ENCODE measurements at places on chromosomes 6 and 20.

DNA sequence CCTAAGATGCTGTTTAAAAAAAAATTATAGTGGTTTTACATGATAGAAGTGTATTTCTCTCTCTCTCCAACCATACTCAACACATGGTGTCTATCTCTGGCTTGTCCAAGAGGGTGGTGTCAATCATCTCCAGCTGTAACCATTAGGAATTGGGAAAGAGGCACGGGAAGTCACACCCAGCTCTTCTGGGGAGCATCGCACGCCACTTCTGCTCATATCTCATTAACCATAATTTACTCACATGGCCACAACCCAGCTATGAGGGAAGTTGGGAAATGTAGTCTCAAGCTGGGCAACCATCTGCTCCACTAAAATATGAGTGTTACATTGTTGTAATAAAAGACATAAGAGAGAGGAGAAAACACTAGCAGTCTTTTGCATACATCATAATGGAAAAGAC lies 30.4 kb upstream of the TSHZ2 start:
- peak; percentile 89 for DNase-seq

- DNase-seq = no peak
Observed at GRCh38 chr6:144062786-144063185, 32.6 kb downstream of the SF3B5 start.

- no peak for DNase-seq
Observed at GRCh38 chr6:5230081-5230480, 30.7 kb downstream of the LYRM4 start.

DNA sequence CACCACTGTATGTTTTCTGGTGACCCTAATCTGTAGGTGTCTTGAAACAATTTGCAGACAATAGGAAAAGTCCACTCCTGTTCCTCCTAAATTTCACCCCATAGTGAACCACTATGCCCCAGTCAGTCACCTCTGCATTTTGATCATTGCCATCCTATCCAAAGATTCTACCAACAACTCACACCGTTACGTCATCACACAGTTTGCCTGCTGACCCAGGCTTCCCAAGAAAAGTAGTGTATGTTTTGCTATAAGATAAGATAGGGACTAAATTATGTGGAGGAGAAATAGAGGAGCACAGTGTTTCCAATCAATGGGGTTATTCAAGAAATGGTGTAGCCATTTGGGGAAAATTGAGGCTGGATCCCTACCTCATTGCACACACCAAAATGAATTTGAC lies 58.8 kb downstream of the GNAS start:
- no peak for DNase-seq

- no peak for DNase-seq
Observed at GRCh38 chr20:62242176-62242575, 3.9 kb downstream of the OSBPL2 start.

- no peak for DNase-seq
Observed at GRCh38 chr6:3899970-3900439, 50.8 kb downstream of the FAM50B start.

DNA sequence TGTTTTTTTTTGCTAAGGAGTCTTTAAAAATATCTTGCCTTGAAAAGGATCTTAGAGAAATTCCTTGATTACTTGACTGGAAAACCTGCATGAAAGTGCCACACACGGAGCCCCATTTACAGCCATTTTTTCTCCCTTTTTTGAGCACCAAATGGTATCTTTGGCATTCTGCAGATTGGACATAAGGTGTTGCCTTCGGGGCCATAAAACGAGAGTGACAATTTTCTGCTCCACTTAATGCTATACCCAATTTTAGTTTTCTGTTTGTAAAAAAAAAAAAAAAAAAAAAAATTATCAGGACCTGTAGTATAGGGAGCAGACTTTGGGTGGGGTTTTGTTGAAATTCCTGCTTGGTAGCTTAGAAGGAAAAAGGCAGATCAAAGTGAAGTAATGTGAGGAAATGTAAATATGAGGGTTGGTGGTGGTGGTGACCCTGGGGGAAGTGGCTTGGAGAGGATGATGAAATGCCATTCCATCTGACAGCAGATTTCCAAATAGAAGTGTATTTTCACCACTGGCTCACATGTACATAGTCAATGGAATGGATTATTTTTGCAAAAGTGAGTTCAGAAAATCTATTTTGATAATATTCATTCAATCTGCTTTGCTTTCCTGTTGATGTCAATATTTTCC lies 212.1 kb upstream of the SOX4 start:
- peak; percentile 16 for DNase-seq

DNA sequence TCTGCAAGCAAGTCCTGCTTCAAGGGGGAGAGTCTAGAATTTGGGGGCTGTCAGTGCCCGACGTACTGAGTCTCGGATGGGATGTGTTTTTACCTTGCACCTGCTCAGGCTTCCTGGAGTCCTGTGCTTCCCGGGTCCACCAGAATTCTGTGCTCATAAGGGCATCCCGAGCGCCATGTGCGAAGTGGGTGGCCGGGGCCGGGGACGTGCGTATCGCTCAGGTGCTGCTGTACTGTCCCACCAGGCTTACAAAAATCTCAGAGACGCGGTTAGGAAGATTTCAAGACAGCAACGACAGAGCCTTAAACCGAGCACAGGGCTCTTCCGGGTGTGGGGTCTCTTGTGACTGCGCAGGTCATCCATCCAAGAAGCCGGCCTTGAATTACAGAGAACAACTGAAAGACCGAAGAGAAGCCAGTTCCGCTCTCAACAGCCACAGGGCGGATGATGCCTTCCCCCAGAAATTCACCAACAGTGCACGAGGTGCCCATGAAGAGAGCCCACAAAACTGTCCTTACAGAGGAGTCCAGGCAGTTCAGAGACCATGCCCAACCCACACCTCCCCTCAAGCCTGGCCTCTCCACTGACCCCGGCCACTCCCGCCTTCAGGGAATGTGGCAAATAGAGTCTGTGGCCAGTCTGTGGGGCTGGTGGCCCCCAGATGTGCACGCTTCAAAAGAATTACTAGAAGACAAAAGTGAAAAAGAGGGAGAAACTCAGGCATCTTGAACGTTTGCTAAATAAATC lies 104.7 kb downstream of the PXDC1 start:
- no peak for DNase-seq

DNA sequence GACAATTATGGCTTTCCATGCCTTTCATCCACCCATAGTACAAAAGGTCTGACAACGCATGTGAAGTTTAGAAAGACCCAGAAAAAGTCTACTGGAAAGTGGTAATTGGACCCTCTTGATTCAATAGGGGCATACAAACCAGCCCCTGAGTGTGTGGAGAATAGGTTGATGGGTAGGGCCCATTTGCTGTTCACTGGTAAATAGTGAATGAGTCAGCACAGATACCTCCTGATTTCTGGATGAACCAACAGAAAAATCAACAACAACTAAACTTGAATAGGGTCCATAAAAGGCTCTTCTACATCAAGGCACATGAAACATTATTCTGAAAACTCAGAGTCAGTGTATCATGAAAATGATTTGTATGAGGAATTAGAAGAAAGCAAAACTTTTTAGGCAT lies 235.4 kb upstream of the SLC35B3 start:
- no peak for DNase-seq

GRCh38 chr20:43977252-43977651 lies 62.6 kb downstream of the TOX2 start:
- no peak for DNase-seq

GRCh38 chr20:1330075-1330830 lies 1.3 kb upstream of the SDCBP2 start:
- peak; percentile 38 for DNase-seq

- DNase-seq = no peak
Observed at GRCh38 chr20:49751397-49751736, 37.7 kb upstream of the B4GALT5 start.

DNA sequence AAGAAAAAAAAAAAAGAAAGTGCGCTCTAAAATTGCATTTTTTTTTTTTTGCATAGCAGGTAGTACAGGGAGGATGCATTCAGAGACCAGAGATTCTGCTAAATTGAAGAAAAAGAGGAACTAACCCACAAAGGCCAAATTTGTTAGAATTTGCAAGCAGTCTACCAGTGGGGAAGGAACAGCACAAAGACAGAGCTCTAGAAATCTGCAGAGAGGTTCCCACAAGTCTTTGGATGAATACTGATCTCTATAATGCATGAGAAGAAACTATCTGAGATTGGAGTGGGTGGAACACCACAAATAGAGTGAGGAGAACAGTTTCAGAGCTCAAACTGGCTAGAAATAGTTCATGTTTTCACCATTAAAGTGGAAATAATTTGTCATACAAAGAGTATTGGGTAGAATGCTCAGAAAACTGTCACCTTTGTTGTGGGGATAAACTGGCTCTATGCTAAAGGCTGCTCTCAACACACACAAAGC lies 79.6 kb upstream of the AHI1 start:
- DNase-seq = no peak

DNA sequence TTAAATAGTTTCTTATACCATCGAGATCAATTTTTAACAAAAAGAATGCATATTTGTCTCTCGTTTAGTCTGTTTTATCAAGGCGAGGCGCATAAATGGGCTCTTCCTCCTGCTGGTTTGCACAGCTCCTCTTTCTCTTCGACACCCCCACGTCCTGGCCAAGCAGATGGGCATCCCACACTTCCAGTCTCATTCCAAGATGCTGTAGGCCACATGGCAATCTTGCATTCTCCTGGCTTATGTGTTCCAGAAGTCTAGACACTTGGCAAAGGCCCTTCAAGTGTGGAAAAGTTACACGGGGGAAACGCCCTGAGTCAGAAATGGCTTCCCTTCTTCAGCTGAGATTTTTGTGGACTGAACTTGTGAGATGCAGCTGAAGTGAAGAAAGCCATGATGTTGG lies 447.1 kb downstream of the QKI start:
- DNase-seq = no peak

DNA sequence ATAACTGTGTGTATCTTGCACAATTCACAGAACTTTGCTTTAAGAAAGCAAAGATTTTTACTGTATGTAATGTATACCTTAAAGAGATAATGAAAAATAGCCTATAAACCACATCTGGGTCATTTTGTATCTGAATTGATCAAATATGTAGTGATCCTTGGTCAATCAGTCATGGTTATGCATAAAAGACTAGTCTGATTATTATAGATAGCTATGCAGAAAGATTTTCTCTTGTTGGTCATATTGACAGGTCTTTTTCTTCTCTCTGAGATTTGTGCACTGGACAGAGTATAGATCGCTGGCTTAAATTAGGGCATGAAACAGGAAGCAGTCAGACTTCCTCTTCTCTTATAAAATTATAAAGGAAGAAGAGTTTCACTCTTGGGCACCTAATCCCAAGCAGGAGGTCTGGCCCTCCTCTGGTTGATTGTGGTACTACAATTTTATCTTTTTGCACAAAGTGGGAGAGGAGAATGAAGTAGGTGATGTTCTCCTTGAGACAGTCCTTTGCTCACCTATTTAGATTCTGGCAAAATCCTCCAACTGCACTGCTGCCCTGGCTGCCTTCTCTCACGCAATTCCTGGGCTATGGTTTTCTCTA lies 380.9 kb upstream of the RGS17 start:
- peak; percentile 30 for DNase-seq

DNA sequence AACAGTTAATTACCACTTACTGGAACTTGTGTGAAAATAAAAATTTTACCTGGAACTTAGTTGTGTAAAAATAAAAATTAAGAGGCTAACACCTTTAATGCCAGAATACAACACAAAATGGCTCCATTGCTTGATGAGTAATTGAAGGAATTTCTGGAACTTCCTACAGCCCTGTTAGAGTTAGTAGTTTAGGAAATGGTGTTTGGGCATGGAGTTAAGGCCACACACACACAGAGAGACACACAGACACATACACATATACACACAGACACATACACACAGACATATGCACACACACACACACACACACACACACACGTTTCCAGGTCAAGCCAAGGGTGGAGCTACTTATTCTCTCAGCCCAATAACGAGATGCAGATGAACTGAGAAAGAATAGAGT lies 20.6 kb upstream of the CST3 start:
- DNase-seq = peak; percentile 25

DNA sequence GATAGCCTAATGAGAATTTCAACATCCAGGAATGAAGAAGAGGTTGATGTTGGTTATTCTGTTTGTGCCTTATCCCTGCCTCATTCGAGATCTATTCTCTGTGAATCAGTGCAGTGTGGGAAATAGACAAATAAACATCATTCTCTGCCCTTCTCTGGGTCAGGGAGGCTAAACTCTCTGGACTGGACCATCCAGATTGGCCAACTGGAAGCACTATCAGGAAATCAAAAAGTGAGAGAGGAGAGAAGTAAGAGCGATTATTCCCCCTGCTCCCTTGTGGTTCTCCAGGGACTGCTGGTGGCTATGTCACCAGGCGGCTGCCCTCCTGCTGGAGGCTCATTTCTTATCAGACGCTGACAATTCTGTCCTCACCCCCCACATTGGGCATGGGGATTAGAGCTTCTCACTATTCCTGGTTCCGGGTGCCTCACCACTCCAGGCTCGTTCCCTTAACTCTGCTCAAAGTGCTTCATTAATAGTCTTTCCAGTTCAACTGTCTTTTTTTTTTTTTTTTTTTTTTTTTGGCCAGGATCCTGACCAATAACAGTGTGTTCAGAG lies 201.7 kb upstream of the RREB1 start:
- no peak for DNase-seq

- no peak for DNase-seq
Observed at GRCh38 chr6:161235776-161236633, 37.9 kb downstream of the AGPAT4 start.

- no peak for DNase-seq
Observed at GRCh38 chr6:142294679-142295078, 7.1 kb upstream of the ADGRG6 start.

DNA sequence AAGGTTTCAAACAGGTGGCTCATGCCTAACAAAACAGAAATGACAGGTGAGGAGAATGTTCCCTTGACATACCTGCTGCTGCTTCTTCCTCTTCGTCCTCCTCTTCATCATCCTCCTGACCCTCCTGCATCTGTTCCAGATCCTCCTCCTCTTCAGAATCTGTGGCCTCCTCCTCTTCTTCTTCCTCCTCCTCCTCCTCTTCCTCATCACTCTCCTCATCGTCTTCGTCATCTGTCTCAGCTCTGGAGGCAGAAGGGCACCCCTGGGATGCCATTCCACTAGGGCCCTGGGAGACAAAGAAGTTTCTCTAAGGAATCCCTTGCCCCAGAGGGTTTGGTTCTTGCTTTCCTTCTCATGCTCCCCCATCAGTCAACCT lies 2.4 kb upstream of the ZBTB22 start:
- no peak for DNase-seq

GRCh38 chr6:35388030-35388429 lies 45.7 kb downstream of the PPARD start:
- DNase-seq = no peak

DNA sequence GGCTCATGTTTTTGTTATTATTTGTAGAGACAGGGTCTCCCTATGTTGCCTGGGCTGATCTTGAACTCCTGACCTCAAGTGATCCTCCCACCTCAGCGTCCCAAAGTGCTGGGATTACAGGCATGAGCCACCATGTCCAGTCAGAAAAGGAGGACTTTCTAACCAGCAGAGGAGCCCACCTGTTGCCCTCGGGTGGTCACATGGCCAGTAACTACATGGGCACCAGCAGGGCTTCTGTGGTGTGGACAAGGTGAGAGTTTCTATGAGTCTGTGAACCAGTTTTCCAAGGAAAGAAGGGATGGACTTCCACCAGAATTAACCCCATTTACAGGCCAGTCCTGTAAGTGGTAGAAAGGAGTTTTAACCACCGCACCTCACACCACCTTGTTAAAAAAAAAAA lies 125.4 kb downstream of the RIN2 start:
- DNase-seq = no peak

- DNase-seq = no peak
Observed at GRCh38 chr6:160055378-160055777, 66.2 kb upstream of the SLC22A1 start.

All from AG10803 (cell line).